GM23248 (cell line): ENCODE measurements at places on chromosomes 7 and 10.

DNA sequence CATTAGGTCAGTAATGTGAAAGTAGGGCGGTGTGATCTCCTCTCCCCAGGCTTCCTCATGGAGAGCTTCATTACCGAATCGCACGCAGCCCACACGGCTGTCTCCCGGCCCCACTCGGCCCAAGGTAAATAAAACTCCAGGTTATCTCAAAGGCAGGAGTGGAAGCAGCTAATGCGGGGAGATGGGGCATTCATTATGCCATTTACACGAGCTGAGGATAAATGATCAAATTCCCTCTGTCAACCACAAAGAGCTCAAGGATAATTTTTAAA, 93.5 kb downstream of the ADARB2 start:
- DNase-seq: no peak

GRCh38 chr7:22709857-22710256, 17.1 kb upstream of the IL6 start:
- no peak for DNase-seq

- no peak for DNase-seq
Observed at GRCh38 chr10:68284062-68285001, 47.5 kb upstream of the HNRNPH3 start.

DNA sequence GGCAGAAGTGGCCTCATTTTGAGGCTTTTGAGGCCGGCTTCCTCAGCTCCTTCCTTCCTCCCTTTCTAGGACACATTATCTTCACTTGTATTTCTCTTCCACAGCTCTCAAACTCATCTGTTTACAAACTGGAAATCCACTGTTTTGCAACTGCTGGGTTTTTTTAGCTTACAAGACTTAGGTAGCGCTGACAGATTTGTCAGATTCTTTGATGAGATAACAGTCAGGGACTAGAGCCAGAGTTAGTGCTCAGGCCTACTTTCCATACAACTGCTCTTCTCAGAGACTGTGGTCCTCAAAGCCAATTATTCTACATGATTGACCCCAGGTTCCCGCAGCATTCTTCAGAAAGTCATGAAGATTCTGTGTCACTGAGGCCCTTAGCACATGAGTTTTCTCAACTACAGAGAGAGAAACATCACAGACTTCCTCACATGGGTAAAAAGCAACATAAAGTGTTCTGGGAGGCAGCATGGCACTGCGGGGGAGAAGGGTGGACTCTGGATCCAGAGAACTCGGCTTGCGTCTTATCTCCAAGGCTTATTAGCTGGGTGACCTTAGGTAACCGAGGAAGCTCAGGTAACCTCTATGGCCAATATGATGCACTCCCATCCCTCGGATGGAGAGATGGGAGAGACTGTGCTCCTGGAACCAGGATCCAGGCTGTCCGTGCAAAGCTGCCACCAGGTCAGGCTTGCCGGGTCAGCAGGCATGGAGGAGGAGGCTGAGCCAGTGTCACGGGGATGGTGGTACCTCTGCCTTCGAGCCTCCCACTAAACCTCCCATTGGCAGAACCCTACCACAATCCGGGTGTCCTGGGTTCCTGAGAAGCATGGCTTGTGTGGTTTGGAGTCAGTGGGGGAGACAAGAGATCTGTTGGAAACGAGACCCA, 10.5 kb downstream of the DDC start:
- no peak for DNase-seq

GRCh38 chr7:50869108-50869725, 86.5 kb upstream of the GRB10 start:
- DNase-seq: peak; percentile 92

DNA sequence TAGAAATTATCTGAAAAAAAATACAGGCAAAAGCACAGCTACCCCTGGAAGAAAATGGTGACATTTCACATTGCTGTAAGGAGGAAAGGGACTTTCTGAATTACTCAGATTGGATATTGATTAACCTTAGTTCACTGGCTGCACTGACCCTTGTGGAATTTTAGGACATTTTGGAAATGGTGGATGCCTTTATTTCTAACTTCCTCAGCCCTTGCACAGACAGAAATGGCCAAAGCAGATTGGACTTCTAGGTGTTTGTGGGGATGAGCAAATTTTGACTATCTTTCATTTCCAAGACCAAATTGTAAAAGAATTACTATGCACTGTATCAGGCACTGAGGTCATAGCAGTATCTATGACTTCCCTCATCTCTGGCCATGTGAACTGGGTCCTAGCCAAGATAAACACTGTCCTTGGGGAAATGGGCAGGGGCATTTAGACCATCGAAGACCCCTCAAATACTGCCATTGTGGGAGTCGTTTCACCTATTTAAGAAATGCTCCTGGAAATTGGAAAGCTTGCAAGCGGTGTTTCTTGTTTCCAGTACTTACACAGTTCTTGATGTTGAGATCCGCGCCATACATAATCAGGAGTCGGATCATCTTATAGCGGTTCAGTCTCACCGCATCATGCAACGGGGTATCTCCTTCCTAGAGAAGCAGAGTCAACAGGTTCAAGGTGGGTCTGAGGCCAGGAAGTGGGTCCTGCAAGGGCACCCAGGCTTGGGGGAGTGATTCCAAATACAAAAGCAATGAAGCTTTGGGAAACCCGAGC, 5.7 kb downstream of the ANKRD1 start:
- DNase-seq: no peak

DNA sequence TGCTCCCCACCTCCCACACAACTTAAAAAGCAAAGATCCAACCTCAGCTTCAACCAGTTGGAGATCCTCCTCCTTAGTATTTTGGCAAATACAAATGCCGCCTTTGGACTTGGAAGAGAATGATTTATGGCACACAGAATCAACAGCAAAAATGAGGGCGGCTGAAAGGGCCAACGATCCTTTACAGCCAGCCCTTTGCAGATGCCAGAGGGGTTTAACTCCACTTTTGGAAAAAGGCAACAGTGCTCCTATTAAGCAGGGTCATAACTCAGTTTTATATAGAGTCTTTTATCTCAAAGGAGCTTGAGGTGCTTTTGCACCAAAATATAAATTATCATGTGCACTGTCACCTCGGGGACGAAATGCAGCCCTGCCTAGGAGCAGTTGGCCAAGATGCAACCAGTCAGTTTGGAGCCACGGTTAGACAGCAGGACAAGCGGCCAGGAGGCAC, 56.7 kb upstream of the JCAD start:
- DNase-seq: no peak

- DNase-seq: peak; percentile 49
Observed at GRCh38 chr10:88920986-88921593, 31.5 kb downstream of the ACTA2 start.

- no peak for DNase-seq
Observed at GRCh38 chr7:31099451-31100444, 47.6 kb downstream of the ADCYAP1R1 start.

DNA sequence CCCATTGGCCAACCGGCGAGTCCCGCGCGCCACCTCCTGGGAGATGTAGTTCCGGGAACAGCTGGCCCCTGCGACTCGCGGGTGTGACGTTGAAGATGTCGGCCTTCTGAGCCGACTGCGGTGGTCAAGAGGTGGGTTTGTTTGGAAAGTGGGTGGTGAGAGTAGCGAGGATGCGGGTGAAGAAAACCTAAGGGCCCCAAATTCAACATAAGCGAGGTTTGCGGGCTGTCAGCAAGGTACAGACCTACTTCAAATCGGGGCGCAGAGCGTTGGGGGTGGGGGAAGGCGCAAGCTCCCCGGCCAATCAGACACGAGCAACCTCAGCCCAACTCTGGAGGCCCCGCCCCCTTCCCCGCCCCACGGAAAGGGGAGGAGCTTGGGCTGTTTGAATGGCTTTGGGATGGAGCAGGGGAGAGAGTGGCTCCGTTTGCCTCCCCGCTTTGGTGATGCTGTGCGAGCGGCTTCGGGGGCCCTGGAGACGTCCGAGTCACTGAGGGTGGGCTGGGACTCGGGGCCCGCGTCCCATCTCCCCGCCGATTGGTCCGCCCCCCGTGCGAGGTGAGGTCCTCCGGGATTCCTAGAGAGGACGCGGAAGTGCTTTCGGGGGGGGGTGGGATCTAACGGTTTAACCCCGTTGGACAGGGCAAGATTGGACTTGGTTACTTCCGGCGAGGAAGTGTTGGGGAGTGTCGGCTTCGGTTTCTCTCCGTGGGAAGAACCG, at the start of gene ZKSCAN5:
ZKSCAN5 (plus strand) TSS at position 60 of the 721 bp plus-strand sequence. CDS start 1,383 bp downstream, outside the sequence.
- DNase-seq: peak; percentile 100

- no peak for DNase-seq
Observed at GRCh38 chr10:101848894-101849351, 5.3 kb upstream of the KCNIP2 start.

- DNase-seq: peak; percentile 58
Observed at GRCh38 chr10:58952162-58952601, 224.3 kb upstream of the PHYHIPL start.

DNA sequence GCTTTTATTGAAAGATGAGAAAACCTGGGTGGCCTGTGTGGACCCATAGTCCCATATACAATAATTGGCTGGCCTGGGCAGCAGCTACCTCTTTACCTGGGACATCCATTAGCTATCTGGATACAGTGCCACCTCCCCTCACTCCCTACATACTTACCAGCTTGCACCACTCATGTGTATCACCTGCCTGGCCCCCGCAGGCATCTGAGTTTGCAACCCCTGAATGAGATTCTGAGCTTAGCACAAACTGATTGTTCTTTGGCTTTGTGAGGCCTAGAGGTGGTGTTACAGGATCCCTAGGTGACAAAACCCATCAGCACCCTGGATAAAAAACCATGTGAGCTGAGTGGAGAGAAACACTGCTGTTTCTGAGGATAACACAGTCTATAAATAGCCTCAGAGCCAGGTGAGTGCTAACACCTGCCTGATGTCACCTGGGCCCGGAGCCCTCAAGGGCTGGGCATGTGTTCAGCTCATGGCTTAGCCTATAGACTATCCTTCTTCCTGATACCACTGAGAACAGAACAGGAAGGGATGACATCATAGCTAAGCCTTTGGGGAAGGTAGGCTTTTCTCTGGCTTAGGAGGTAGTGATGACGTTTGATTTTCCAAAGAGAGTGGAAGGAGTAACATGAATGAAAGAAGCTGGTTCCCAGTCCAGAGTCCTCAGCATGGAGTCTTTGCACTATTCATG, 2.6 kb upstream of the PPIF start:
- no peak for DNase-seq

DNA sequence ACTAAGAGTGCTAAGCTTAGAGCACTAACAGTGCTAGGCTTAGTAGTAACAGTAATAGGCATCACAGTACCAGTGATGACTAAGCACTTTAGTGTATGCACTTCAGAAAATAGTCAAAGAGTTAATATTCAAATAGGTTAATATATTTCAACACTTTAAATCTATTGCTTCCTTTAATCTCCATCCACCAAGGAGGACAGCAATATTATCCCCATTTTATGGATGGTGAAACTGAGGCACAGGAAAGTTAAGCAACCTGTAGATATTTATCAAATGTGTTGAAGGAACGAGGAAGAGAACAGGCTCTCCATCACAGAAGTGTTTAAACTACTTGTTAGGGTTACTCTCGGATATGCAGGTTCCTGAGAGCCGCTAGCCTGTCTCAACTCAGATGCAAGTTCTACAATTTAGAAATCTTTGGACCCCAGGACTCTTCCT, 165.5 kb downstream of the PRKAG2 start:
- DNase-seq: no peak

- peak; percentile 59 for DNase-seq
Observed at GRCh38 chr10:51685768-51686167, 13.6 kb downstream of the CSTF2T start.

GRCh38 chr7:21371360-21371759, 56.5 kb upstream of the SP4 start:
- no peak for DNase-seq

DNA sequence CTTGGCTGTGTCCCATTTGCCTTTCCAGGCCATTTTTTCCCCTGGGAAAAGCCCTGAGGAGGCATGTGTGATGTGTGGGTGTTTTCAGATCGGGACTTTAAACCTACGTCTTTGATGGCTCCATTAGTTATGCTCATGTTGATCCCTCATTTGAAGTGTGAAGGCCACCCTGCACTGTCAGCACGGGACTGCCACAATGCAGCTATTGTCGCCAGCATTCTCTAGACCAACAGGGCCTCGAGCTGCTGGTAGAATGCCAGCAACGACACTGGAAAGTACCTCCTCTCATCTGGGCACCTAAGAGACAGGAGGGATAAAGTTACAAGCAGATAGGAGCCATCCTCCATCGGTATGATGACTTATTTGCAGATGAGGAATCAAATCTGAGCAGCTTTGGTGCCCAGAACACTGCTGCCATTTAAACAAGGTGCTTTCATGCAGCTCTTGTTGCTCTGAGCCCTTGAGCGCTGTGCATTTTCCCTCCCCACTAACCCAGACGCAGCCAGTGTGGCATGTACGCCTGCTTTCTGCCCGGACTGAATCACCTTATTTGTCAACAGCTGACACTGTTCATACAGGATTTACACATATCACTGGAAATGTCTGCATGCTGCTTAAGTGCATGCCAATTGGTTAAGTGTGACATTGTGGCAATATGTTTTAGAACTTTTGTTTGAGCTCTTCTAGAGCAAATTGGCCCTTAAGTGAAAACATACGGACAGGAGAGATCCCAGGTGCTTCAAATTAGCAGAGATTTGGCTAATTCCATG, 175.0 kb upstream of the PITRM1 start:
- no peak for DNase-seq

DNA sequence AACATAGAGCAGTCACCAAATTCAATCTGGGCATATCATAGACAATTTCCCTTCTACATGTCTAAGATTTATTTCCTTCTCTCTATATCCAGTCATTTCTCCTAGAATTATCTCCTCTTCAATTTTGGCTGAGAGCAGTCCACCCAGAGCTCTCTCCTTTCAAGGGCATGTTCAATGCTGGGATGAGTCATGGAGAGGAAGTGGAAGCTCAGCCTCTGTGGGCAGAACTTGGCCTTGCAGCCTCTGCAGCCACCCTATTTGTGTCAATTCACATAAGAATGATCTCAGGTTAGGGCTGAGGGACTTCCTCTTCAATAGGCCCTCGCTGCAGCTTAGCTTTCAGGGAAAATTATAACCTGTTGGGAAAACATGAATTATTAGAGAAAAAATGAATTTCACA, 560.8 kb downstream of the POM121L12 start:
- DNase-seq: no peak

- DNase-seq: peak; percentile 92
Observed at GRCh38 chr7:34075523-34076370, 170.4 kb downstream of the BMPER start.

GRCh38 chr10:130171196-130171595, 35.0 kb downstream of the GLRX3 start:
- DNase-seq: no peak

GRCh38 chr10:58856508-58857240, 319.8 kb upstream of the PHYHIPL start:
- peak; percentile 95 for DNase-seq
